ENCODE measurements at places on chromosomes 3 and 15.

GRCh38 chr15:60523056-60523455 is 44.1 kb upstream of the ICE2 start:
- no peak for DNase-seq

GRCh38 chr3:137647179-137647578 is 116.9 kb upstream of the SOX14 start:
- no peak for DNase-seq

DNA sequence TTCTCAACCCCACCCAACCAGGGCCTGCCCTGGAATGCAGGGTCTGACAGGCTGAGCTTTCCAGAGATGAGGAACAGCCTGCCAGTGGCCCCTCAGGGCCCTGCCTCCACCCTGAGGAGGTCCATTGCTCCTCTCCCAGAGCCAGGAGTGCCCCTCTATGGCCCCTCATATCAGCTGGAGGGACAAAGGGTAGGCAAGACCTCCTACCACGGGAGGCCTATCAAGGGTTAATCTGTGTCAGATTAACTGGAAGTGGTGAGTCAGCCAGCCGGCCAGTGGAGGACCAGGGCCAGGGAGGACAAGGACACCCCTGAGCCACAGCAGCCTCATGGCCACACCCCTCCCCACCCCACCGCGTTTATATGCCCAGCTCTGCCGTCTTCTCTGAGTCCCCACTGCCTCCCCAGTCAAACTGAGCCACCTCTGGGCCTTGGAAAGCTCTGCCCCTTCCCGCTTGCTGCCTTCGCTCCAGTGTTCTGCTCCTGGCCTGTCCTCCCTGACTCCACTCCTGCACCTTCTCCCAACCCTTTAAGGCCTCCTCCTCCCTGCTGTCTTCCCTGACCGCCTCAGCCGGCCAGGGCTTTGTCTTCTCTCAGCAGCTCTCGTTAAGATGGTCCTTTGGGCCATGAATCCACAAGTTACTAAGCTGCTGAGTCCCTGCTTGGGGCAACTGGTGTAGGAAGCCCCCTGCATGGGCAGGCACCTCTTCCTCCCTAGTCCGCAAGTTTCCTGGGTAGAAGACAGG is 6.5 kb downstream of the CCDC33 start:
- no peak for DNase-seq

- DNase-seq: peak; percentile 48
Measured at GRCh38 chr15:20340931-20341661, 200.5 kb downstream of the GOLGA6L6 start.

GRCh38 chr3:184568924-184569829 is 7.6 kb downstream of the EPHB3 start:
- peak; percentile 60 for DNase-seq

- no peak for DNase-seq
Measured at GRCh38 chr3:50028346-50028745, 60.4 kb upstream of the RBM5 start.

DNA sequence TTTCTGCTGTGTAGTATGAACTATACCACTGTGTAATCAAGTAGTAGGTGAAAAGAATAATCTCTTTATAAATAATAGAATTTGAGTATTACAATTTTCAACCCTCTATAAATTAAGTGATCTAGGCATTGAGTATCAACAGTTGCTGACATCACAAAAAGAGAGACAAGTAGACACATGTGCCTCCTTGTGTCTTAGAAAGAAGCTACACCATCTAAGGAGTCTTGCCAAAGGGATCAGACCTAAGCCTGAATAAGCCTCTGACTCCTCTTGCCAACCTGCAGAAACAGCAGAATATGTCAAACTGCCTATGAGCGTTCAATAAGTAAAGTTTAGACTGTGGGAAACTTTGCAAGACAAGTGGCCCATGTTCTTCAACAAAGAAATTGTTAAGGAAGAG is 5.8 kb upstream of the MTMR10 start:
- no peak for DNase-seq

DNA sequence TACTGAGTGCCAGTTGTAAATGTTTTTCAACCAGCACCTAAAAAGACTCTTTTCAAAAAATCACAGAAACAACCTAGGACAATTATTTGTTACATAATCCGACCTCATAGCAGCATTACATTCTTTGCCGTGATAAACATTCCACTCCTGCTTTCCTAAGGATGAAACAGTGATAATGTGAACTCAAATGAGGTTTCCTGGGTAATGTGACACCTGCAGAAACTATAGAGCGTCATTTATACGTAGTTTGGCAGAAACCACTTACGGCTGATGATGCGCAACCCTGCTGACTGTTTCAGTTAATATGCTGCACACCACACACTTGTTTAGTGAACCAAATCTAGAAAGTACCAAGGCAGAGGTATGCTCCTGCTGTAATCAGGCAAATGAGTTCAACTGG is 55.8 kb downstream of the SEMA6D start:
- DNase-seq: no peak

- no peak for DNase-seq
Measured at GRCh38 chr3:163878396-163878795, 1199.9 kb downstream of the SI start.

GRCh38 chr3:53696401-53697172 is 149.6 kb downstream of the CHDH start:
- peak; percentile 17 for DNase-seq

DNA sequence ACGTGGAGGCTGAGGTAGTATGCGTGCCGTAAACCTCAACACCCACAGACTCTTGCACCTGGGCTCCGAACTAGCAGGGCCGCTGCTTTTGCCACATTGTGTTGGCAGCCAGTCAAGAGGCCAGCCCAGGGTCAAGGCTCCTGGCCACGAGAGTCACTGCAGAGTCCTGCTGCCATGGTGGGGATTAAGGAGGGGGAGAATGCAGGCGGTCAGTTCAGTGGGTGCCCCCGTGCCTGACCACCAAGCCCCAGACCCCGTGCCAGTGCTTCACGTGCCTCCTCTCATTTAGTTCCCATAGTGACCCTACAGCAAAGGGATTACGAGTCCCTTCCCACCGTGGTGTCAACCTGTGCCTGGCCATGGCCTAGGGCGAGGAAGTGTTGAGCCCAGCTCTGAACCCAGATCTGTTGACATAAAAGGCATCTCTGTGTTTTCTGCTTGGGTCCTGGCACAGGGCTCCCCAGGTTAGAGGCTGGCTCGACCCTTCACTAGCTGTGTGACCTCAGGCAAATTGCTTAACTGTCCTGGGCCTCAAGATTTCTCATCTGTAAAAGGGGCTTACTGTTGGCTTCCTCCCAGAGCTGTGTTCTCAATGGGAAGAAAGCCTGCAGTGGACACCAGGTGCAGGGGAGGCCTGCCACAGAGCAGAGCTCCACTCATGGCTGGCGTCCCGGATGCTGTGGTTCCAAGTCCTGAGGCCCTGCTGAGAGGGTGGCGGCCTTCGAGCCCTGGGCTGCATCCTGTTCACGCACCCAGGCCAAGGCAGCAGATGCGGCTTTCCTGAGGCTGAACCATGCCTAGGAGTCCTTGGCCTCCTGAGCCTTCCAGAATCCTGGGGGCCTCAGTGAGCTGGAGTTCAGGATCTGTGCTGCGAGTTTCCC is 32.8 kb downstream of the FBLN2 start:
- no peak for DNase-seq

- DNase-seq: no peak
Measured at GRCh38 chr15:48929661-48930060, 34.1 kb downstream of the SHC4 start.
